ENCODE measurements at places on chromosomes 1 and 21.
A peak's percentile ranks its signal among the peaks of the same experiment; 100 is the strongest.

- DNase-seq = peak; percentile 16
These were observed at the start of gene ZNF697 for GRCh38 chr1:119647734-119648619. Gene ZNF697, minus strand, starts transcription at chr1:119648266. Its CDS starts 22,166 bp downstream, at chr1:119626100.

- no peak for DNase-seq
These were observed 51.0 kb upstream of the ASPM start for GRCh38 chr1:197197430-197197997.

DNA sequence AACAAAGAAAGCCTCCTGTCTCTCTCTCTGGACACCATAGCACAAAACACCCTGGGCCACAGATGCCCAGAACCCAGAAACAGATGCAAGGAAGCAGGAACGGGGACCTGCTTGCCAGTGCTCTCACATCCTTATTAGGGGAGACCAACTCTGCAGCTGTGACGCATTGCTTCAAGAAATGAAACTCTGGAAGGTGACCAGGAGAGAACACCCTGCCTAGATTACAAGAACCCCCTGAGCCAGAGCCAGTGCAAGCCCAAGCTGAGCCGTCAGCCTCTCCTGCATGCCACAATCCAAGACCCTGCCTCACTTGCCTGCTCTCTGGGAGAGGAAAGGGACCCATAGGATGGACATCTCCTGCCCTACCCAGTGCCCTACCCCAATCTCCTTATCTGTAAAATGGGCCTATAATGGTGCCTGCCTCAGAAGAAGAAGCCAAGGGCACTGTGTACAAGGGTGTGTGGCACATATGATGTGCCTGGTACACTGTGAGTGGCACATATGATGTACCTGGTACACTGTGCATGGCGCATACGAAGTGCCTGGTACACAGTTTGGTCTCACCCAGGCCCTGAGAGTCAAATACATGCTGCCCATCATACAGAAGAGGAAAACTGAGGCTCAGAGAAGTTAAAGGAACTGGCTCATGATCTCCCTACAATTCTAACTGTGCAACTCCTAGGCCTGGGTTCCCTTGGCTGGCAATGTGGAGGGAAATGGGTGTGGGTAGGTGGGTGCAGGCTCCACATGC lies 16.8 kb upstream of the FAM131C start:
- DNase-seq = no peak

- no peak for DNase-seq
These were observed 3.0 kb downstream of the CRYBG2 start for GRCh38 chr1:26350701-26351589.

DNA sequence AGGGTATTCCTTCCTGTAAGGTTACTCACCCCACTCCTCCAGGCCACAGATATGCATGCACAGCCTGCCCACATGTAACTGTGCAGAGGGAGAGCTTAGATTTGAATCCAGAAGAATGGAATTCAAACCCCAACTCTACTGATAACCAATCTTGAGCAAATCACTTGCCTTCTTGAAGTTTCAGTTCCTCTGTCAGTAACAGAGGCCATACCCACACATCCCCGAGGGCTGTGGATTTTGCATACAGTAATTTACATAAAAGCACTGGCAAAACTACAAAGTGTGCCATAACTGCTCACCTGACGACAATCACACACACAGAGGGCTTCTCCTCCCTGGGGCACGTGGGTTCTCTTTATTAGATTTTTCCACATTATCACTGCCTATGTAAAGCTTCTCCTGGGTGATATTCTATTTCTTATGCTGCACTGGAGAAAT lies 18.6 kb downstream of the CD247 start:
- DNase-seq = peak; percentile 58

DNA sequence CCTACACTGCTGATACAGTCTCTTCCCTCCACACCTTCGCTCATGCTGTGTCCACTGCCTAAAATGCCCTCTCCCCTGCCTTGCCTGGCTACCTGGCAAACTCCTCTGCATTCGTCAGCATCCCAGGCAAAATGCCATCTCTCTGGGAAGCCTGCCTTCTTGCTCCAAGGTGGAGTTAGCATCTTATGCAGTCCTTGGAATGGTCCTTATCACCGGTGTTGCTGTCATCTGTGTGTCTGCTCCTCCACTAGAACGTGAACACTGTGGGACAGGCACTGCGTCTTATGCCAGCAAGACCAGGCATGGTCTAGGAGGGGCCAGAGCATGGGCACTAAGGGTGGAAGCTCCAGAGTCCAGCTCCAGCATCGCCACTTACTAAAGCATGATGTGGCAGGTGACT lies 211.8 kb downstream of the MATN1 start:
- no peak for DNase-seq

DNA sequence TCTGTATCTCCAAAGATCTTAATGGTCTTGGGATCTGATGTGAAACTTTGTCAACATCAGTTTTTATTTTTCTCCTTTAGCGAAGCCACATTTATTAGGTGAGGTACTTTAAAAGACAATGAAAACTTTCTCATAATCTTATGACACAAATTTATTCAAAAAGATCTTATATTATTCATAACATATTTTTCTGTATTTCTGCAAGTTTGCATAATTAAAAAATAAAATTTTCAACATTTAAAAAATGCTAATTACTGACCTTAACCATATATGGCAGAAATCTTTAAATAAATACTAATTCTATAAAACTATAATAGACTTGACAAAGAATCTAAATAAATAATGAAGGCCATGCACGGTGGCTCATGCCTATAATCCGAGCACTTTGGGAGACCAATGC lies 72.5 kb downstream of the PRPF38A start:
- no peak for DNase-seq

DNA sequence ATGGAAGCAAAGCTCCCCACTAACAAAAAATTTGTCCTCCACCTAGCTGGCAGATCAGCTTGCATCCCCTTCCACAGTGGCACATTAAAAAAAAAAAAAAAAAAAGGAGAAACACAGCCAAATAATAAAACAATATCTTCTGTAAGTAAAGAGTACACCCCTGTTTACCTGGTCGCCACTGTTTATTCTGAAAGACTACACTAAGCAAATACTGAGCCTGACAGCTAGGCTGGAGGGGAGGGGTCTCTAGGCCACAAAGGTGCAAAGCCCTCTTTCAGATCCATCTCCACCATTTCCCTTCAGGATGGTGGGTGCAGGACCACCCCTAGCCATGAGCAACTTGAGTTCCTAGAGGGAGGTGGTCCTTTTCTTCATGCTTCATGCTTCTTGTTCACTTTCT lies 22.8 kb upstream of the SLC45A3 start:
- no peak for DNase-seq

DNA sequence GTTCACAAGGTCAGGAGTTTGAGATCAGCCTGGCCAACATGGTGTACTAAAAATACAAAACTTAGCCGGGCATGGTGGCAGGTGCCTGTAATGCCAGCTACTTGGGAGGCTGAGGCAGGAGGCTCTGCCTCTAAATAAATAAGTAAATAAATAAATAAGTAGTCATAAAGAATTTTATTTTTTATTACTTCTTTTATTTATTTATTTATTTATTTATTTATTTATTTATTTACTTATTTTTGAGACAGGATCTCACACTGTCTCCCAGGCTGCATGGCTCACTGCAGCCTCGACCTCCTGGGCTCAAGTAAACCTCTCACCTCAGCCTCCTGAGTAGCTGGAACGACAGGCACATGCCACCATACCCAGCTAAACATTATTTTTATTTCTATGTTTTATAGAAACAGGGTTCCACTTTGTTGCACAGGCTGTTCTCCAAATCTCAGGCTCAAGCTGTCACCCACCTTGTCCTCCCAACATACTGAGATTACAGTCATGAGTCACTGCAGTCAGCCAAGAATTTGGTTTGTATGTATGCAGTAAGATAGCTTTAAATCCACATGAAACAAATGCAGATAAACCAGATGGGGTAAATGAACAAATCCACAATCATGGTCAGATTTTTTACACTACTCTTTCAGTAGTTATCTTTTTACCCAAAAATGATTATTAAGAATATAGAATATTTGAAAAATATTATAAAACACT lies 523.3 kb upstream of the RGS18 start:
- no peak for DNase-seq

- DNase-seq = no peak
These were observed 1.6 kb downstream of the RAB4A start for GRCh38 chr1:229272164-229273158.

DNA sequence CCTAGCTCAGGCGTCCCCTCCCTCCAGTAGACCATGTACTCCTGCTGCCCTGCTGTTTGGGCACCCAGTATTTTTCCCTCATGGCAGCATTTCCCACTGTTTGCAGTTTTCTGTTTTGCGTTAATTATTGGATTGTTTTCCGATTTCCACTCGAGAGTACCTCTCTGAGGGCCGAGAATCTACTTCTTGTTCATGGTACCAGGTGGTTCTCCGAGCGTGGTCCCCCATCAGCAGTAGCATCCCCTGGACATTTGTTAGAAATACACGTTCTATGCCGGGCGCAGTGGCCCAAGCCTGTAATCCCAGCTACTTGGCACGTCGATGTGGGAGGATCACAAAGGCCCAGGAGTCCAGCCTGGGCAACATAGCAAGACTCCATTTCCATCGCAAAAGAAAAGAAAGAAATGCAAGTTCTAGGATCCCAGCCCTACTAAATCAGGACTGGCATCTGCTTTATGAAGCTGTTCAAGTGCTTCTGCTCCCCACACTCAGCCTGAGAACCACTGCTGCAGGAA lies 690 bp downstream of the RRP1 start:
- no peak for DNase-seq

- peak; percentile 55 for DNase-seq
These were observed 253.0 kb downstream of the FGGY start for GRCh38 chr1:59549903-59550302.

GRCh38 chr21:42836767-42837301 lies 42.5 kb downstream of the WDR4 start:
- no peak for DNase-seq

DNA sequence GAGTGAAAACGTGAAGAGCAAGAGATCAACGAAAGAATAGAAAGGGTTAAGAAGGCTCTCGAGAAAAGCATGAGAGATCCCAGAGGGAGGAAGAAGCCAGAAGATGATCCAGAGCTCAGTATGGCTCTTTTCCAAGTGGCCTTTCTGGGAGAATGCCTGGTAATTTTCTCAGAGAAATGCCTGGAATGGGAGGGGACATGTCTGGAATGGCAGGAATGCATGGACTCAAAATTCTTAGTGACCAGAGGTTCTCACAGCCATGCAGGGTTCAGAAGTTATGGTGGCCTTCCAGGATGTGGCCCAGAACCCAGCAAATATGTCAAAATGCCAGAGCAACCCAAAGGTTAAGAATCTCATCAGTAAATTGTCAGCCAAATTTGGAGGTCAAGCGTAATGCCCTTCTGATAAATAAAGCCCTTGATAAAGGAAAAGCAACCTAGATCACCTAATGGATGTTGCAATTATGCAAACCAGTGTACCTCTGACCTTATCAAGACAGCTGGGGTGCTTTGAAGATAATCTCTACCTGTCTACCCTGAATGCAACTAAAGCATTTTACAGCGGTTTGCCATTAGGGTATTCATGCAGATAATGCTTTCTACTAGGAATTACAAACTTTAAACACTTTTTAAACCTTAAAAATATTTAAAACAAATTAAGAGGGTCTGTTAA lies 53.1 kb downstream of the NBPF6 start:
- DNase-seq = no peak

DNA sequence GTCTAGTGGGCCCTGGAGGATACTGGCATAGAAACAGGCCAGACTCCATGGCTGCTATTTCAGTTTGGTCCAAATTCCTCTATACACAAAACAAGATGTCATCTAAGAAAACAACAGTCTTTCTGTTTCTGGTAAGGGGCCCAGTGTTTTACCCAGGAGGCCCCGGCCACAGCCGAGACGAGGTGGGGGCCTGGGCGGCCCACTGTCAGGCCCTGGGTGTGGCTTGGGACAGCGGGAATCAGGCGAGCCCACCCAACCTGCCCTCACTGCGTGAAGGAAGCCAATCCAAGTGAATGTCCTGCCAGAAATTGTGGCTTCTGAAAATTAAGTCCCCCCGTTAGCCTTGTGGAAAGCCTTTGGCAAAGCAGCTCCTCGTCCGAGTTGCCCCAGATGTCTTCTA lies 31.2 kb upstream of the GPR153 start:
- no peak for DNase-seq

DNA sequence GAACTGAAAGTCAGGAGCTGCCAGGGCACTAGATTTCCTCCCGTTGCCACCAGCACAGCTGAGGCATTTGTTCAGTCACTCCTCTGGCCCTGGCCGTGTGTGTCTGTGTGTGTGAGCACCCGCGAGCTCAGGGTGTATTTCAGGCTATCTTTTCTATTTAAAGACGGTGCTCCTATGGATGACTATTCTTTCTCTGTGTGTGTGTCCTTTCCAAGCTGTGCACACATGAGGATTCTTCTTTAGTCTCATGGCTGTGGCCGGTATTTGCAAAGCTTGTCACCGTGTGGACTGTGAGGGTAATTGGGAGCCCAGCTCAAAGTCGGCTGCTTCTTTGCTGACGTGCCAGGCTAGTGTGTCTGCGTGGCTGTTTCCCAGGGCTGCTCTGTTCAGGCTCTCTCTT lies 3.0 kb upstream of the KCND3 start:
- no peak for DNase-seq

GRCh38 chr1:204742676-204743251 lies 57.2 kb upstream of the LRRN2 start:
- no peak for DNase-seq

- no peak for DNase-seq
These were observed 88.1 kb upstream of the BCAR3 start for GRCh38 chr1:93769777-93770176.

DNA sequence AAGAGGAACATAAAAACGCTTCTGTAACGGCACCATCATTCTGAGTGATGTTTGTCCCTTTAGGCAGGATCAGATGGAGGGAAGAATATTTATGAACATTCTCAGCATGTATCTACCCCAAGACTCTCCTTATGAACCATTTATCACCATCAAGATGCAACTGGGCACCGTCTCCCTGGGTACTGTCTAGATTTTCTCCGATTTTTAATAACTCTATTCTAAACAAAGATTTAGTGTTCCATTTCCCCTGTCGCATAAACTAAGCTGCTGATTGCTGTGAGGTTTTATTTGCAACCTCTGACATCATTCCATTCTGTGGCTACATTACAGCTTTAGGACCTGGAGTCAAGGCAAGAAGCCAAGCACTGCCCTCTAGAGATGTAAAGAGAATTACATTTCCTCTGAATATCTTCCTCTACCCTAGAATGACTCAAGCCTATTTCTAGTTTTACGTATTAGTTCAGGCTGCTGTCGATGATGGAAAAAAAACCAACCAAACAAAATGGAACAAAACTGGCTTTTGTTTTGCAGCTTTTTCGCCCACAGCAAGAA lies 130.1 kb upstream of the MAP1LC3C start:
- no peak for DNase-seq

GRCh38 chr1:109243860-109244552 lies 5.3 kb upstream of the CELSR2 start:
- DNase-seq = no peak

GRCh38 chr1:25568090-25568833 lies 24.9 kb downstream of the LDLRAP1 start:
- DNase-seq = no peak

Data from CD4-positive, alpha-beta T cell treated with Interleukin-4 for 1 hour (primary cell).